AML-193 (cell line): ENCODE measurements at places on chromosomes 1 and 21.

DNA sequence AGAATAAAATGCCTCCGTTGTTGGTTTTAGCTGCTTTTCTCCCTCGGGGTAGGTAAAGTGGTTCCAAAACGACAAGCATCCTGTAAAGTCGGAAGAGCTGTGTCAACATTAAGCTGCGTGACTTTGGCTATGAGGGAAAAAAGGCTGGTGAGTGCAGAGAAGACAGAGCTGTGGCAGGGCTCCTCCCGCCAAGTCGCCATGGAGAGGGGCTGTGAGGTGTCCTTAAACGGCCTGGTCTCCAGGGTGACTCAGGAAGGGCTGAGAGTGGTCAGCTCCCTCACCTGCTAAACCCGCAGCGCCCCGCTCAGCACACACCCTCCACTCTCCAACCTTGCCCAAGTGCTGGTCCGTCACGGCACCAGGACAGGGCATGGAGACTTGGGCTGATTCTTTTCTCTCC, 91.6 kb upstream of the SAMD11 start:
- DNase-seq = no peak

DNA sequence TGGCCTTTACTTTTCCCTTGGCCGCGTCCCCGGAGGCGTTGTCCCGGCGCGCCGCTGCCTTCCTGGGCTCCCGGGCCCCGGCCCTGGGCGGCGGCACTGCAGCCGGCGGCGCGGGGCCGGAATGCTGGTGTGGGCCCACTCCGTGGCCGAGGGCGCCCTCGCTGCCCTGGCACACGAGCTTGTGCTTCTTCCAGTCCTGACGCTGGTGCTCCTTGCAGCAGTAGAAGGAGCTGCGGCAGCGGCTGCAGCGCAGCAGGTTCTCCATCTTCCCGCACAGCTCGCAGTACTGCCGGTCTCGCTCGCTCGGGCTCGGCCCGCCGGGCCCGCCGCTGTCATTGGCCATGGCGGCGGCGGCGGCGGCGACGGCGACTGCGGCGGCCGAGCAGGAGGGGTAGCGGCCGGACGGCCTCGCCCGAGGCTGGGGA, 529 bp downstream of the EGLN1 start:
- DNase-seq = no peak

DNA sequence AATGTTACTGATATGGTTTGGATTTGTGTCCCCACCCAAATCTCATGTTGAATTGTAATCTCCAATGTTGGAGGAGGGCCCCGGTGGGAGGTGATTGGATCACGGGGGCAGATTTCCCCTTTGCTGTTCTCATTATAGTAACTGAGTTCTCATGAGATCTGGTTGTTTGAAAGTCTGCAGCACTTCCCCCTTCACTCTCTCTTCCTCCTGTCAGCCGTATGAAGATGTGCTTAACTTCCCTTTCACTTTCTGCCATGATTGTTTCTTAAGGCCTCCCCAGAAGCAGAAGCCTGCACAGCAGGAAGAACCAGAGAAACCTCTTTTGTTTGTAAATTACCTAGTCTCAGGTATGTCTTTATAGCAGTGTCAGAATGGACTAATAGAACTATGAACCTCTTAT, 28.4 kb downstream of the TRIM33 start:
- DNase-seq = peak; percentile 76

DNA sequence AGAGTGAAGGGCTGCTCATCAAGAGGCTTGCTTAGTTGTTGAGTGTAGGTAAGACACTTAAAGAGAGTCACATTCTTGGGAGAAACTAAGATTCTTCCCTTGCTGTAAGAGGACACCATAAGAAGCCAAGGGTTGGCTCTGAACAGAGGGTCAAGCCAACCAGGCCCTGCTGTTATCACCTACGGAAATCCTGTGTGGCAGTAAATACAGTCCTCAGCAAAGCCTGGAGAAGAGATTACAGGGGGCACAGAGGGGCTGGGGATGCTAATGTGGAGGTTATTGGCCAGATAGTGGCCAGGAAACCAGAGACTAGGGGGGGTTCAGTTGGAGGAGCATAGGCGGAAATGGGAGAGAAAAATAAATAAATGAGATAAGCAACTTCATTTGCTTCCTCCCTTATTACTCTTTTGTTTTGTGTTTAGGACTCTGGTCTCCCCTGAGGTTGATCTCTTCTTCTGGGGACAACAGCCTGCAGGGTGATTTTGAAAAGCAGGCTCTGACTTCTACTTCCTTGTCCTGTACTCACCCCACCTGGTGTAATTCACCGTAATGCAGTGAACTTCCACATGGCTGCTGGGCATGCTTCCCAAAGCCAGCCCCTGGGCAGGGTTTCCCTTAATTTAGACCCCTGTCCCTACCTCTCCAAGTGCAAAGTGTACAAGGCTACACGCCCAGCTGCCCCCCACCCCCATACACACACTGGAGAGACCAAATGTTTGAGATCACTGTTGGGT, 40.9 kb downstream of the MTARC1 start:
- DNase-seq = no peak

DNA sequence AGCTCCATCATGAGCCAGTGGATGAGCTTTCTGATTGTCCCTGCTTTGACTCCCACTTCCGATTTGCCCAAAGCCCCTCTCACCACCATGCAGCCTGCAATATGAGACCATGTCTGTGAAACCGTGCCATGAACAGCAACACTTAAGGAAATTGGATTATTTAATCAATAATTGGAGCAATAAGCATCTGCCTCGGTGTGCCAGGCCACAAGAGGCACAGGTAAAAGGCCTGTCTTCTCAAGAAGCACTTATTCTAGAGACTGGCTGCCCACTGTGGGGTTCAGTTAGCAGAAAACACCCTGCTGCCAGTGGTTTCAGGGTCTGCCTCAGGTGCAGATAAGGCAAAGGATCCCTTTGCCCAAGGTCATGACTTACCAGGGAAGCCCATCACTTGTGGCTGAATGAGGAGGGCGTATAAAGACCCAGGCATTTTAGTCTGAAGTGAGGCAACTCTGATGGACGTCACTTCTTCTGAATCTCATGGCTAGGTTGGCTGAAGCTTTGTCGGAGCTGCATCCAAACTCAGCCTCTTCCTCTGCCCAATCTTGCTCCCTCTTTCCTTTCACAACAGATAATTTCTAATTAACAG, 7.1 kb upstream of the CHI3L2 start:
- no peak for DNase-seq

- DNase-seq = no peak
These were observed 53.4 kb upstream of the C1orf185 start for GRCh38 chr1:51048670-51049069.

GRCh38 chr1:212482637-212483441, 50.1 kb downstream of the NENF start:
- no peak for DNase-seq

DNA sequence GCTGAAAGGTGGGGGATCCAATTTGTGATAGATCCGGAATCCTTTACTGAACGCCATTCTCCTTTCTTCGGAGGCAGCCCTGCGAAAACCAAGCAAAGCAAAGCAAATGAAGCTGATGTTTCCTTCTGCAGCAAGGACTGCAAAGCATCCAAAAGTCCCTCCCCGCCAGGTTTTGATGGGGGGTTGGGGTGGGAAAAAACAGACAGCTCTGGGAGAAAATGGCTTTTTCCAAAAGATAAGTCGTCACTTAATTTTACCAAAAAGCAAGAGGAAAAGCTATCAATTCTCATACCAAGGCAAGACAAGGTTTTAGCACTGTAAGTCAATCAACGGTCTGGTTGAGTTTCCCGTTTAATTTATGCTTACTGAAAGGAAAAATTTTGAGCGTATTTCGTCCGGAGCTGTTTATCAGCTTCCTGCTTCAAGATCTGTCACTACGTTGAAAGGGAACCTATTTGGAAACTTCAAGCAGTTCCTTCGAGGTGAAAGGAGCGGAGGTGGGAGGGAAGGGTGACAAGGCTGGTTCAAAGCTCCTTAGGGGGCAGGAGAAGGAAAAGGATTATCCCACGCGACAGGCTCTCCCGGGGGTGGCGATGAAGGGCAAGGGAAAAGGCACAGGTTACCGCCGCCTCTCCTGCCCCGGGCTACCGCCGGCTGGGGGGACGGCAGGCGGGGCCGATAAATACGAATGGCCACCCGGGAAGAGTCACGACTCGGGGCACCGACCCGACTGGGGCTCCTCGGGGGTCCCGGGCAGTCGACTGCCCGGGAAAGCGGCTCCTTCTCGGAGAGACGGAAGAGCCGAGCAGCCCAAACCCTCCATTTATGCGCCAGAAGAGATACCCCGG, 750 bp downstream of the SYNJ1 start:
- peak; percentile 18 for DNase-seq

GRCh38 chr1:206685769-206686477, 1.2 kb downstream of the MAPKAPK2 start:
- DNase-seq = peak; percentile 87

DNA sequence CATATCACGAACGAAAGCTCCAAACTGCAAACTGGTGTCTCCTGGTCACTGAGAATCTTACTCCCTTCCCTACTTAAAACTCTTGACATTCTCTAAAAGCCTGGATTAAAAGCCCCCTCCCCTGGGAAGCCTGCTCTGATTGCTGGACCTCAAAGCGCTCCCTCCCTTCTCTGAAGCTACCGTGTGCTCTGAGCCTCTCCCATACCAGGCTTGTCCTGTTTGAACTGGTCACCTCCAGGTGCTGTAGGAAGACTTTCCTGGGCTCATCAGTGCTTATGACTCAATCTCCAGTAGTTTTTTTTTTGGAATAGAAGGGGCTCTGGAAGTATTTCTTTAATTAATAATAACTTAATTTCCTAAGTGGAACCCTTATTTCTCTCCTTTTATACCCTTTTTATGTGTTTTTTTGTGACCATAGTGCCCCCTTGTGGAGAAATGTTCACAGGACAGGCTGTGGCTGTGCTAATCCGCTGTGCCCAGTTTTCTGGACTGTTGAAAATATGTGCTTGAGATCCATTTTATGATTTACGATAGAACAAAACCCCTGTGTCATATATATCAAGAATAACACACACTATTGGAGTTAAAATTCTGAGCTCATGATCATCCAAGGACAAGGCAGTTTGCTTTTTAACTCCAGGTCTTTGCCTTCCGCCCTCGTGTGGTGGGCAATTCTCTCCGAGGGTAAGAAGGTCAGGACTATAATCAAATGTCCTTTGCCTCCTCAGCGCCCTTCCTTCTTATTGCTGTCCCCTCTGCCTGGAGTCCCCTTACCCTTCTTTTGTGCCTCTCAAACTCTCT, 16.9 kb downstream of the MTARC1 start:
- peak; percentile 32 for DNase-seq

GRCh38 chr1:86852782-86853408, 61.0 kb downstream of the SELENOF start:
- no peak for DNase-seq

- no peak for DNase-seq
These were observed 30.8 kb downstream of the CAPZB start for GRCh38 chr1:19454265-19455146.

DNA sequence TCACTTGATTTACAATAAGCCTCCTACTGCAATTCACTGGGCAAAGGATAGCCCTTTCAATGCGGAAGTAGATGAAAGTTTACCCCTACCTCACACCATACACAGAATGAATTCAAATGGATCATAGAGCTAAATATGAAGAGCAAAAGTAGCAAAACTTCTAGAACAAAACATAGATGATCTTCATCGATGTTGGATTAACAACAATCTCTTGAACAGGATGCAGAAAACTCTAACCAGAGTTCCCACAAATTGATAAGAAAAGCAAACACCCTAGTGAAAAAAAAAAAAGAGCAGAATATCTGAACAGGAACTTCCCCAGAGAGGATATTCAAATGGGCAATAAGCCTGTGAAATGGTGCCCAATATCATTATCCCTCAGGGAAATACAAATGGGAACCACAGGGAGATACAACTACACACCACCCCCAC, 1.9 kb upstream of the UBASH3A start:
- DNase-seq = no peak

- no peak for DNase-seq
These were observed 20.1 kb downstream of the URB1 start for GRCh38 chr21:32372755-32373154.

DNA sequence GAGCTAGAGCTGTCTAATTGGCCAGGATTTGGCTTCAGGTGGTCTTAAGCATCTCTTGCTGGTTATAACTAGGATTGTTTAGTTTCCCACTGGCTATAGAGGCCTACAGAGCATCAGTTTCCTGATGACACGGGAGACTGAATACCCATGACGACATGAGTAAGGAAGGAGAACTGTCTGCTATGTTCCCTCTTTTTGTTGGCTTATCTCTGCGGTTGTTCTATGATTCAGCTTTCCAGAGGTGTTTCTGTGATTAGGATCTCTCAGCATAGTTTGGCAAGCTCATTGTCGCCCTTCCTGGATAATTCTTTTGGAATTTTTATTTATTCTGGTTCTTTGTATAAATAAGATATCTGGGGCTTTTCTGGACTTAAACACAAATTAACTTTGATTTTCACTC, 163.4 kb downstream of the OLFM3 start:
- no peak for DNase-seq

DNA sequence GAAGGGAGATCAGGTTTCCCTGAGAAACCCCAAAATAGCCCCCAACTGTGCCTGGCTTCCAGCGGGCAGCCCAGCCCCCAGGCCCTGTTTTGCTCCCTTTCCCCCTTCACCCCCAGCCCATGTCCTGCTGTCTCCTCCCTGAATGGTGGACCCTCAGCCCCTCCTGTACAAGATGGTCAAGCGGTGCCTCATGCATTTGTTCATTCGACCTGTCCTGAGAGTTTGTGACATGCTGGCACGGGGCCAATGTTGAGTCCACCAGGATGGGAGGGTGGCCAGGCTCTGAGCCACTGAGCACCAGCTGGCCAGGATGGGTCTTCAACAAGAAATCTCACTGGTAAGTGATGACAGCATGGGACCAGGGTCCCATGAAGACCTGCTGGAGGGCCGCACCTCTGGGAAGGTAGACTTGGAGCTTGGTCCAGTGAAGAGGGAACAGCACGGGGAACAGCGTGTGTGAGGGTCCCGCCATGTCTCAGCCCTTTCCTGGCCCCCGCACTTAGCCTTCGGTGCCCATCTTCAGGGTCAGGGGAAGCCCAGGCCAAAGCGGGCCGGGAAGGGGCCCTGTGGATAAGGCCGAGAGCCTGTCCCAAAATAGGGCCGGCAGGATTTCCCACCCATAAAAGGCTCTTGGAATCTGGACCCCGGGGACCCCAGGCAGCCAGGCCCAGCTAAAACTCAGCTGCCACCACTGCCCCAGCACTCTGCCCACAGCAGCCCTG, at the start of gene CALML6:
TSS of gene CALML6 (plus strand) at position 290 of the 722 bp plus-strand sequence. CDS start at position 311, 21 bp downstream.
- no peak for DNase-seq

- DNase-seq = no peak
These were observed 295.2 kb downstream of the HLX start for GRCh38 chr1:221174330-221174993.

GRCh38 chr1:157515141-157515540, 37.2 kb downstream of the FCRL5 start:
- DNase-seq = no peak

GRCh38 chr1:27033043-27033746, 20.5 kb upstream of the TENT5B start:
- DNase-seq = no peak
